ENCODE measurements at places on chromosomes 1 and 21.

DNA sequence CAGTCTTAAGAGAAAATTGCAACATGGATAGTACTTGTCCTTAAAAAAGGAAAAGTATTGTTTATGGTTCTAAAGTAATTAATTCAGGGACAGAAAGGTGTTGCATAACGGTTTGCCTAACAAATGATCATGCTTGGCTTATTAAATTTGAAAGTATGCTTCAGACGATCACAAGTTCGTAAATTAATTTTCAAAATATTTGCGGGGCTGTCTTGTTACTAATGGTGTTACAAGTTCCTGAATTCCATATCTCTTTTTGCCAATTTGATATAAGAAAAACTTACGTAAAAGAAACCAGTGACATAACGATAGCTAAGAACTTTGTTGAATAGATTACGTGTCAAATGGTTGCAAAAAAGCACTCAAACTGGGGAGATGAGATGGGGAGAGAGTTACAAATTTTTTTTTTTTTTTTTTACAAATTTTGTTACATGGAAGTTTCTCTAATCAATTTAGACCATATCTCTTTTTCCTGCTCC, 1.3 kb downstream of the AGO3 start:
- DNase-seq = no peak

DNA sequence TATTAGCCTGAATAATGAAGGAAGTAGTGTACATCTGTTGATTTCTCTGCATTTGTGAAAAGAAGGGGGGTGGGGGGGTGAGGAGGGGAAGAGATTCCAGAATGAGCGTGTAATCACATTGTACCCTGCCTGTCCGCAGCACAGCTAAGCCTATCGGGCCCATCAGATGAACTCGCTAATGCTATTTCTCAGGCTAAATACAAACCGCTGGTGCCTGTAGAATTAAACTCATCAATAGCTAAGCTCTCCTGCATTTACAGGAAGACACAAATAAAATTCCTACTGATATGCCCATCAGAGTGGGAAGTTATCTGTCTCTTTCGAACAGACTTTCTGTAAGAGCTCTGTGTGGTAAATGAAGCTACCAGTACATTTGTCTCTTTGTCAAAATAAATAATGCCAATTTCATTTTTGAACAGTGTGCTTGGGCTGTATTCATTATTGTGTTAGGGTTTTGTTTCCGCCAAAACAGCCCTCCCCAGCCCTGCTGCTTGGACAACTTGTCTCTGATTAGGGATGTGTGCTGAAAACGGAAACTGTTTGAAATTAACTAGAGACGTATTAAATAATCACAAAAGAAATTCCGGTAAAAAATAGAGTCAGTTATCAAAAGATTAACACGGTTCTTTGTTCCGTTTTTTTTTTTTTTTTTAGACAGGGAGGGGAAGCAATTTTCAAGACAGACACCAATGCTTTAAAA, 305.4 kb downstream of the TTLL7 start:
- DNase-seq = no peak

GRCh38 chr1:232477728-232478127, 152.2 kb downstream of the SIPA1L2 start:
- DNase-seq = peak; percentile 46

GRCh38 chr21:43763901-43764523, 12.1 kb downstream of the CSTB start:
- DNase-seq = no peak

DNA sequence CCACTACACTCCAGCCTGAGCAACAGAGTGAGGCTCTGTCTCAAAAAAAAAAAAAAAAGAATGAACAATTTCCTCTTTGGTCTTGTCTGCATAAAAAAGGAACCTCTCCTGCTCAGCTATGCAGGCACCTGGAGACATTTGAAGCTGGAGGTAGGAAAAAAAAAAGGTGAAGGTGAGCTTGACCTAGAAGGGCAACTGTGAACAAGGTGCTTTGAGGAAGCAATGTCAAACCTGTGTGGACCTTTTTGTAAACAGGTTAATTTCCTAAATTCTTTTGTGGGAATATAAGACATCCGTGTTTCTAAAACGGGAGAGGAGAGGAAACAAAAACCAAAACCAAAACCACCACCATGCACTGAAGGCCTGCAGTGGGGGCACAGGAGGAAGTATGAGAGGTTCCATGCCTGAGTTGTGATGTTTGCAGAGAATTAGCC, 77.5 kb downstream of the SLC45A1 start:
- DNase-seq = no peak

DNA sequence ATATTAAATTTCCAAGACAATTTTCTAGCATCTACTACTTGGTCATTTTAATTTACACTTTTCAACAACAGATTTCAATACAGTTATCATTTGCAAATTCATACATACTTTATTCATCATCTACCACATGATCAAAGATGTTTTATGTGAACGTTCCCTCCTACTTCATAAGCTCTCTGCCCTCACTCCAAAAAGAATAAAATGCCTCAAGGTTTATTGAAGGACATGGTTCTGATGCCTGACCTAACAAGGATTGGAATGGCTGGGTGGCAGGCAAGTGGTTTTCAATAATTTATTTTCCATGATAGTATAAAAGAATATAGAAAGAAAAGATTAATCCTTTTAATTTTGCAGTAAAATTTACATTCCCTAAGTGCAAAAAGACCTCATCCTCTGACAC, 5.4 kb downstream of the CDKN2C start:
- no peak for DNase-seq

DNA sequence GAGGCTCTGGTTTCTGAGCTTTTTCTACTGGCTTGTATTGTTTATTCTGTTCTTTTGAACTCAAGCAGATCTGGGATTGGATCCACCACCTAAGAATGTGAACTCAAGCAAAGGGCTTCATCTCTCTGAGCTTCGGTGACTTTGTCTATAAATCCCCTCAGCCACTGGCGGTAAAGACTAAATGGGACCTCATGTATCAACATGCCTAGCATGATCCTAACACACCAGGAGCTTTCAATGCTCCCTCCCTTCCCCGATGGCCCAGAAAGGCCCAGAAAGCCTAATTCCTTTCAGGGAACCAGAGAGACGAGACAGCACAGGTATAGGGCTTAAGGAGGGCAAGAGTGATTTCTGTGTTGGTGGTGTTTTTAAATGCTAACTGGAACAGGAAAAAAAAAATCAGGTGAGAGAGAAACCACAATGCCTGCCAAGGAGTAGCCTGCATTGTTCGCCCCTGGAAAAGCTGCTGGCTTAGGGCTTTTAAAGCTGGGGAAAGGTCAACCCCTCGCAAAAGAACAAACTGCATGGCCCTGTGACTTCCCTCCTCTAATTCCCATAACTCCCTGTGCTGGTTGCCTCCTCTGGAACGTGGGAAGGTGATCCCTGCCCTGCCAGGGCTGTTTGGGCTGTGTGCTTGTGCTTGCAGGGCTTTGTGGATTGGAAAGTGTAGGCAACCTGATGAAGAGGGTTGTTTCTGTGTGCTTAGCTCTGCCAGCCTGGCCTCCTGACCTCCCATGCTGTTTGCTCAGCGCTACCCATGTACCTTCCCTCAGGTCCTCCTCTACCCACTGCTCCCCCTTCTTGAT, 147.0 kb downstream of the PLPP3 start:
- no peak for DNase-seq

GRCh38 chr1:22854688-22855565, 117.7 kb downstream of the LACTBL1 start:
- no peak for DNase-seq

DNA sequence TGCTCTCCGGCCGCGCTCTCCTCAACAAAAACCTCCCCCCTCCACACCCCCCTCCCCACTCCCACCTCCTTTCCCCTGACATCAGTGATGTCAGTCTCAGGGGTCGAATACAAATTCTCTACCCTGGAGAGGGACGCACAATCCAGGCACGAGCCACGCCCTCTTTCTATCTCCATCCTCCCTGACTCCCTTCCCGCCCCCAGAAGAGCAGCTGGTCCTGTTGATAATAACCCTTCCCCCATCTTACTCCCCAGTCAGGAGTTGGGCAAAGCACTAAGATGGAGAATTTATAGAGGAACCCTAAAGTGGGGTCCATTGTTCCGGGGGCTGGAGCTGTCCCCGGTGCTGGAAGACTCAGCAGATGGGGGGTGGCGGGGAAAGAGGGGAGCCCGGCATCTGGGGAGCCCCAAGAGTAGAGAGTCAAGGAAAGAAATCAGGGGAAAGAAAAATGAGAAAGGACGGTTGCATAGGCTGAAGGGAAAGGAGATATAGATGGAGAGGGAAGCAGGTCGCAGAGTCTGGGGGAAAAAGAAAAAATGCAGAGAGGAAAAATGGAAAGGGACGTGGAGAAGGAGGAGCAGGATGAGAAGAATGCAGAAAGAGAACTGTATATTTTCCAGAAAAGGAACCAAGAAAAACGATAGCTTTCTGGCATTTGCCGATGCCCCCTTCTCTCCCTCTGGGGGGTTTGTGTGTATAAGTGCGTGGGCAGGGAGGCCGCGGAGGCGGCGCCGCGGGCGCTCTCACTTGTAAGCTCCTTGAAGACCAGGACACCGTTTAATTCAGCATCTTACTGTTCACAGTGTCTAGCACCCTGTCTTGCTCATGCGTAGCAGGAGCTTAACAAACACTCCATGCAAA, at the start of gene CELF3:
CELF3 (minus strand) TSS at position 33 of the 861 bp plus-strand sequence. CDS start 783 bp downstream, outside the sequence.
- peak; percentile 36 for DNase-seq
